ENCODE measurements at places on chromosomes 7 and 10.

DNA sequence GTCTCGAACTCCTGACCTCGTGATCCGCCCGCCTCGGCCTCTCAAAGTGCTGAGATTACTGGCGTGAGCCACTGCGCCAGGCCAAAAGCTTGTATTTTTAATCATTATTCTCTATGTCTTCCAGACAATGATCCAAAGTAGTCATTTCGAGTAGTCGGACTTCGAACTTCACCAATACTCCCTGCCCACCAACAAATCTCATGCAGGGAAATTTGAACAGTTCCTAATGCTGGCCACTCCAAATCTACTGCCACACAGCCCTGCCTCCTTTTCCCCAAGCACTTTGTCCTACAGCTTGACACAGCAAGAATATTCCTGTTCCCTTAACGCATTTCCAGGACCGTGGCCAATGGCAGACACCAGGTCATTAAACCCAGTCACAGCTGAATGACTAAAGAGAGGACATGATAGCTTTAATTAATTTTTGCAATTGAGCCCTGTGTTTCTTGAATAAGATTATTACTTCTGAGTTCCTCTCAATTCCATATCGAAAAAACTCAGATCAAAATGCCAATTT, 142.3 kb upstream of the NRP1 start:
- DNase-seq: no peak

DNA sequence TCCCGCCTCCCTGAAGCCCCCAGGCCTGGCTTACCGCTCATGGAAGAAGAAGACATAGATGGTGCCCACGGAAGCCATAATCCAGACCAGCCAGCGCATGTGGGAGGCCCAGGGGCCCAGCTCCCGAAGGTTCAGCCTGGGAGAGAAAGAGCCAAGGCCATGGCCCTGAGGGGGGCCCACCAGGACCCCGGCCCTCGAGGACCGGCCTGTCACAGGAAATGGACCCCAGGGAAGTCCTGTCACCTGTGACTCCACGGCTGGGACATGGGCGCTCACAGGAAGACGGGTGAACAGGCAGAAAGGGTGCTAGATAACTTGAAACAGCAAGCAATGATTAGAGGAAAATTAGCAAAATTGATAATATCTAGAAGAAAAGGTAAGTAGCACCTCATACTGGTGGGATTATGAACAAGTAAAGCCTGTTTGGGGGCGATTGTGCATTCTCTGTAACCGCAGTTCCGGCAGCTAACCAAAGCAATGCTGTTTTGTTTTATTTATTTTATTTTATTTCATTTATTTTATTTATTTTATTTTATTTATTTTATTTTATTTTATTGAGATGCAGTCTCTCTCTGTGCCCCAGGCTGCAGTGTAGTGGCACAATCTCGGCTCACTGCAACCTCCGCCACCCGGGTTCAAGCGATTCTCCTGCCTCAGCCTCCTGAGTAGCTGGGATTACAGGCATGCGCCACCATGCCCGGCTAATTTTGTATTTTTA, 27.8 kb upstream of the RADIL start:
- no peak for DNase-seq

- DNase-seq: no peak
Measured at GRCh38 chr7:155198901-155199845, 98.5 kb upstream of the INSIG1 start.

DNA sequence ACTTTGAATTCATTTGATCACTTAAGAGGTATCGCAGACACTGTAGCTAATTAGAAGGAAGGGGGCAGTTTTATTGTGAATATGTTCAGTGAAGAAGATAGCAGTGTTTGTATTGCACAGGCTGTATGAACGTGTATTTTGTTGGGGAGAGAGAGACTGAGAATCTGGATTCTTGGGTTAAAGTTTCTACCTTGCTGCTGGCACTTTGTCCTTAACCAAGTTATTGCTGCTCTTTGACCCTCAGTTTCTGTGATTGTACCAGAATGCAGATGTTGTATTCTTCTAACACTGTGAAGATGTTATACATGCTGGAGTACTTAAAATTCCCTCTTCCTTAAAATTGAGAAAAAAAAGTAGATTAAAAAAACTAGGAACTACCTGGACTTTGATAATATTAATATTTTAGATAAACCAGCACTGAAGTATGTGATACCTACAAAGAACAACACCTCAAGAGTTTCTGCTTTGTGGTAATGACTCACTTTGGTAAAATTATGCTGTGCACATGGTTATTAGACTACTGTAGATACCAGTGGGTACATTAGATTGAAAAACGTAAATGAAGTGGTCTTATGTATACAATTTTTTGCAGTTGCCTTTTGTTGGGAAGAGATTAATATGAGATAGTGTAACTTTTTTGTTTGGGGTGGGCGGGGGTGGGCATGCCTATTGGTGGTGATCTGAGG, 321.3 kb downstream of the AUTS2 start:
- DNase-seq: no peak

DNA sequence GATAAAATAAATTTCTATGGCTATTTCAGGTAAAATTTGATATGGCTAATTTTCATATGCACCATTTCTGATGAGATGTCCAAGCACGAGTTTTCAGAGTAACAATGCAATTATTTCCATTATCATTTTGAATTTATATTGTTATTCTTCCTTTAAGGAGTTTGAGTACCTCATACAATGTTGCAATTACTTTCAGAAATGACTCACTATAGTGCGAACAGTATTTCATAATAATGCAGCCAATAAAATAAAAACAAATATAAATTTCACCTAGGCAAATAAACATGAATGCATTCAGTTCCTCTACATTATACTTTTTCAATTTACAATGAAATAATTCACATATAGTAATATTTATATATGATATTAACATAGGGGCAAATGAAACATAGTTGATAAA, 78.8 kb upstream of the LRRN3 start:
- no peak for DNase-seq

GRCh38 chr10:80158598-80159127, 26.1 kb downstream of the PLAC9 start:
- peak; percentile 91 for DNase-seq

- DNase-seq: no peak
Measured at GRCh38 chr7:25742316-25742715, 409.7 kb upstream of the NFE2L3 start.

GRCh38 chr10:18216482-18216881, 76.3 kb downstream of the CACNB2 start:
- no peak for DNase-seq

- DNase-seq: no peak
Measured at GRCh38 chr7:156979711-156980110, 30.2 kb downstream of the NOM1 start.

GRCh38 chr10:93438613-93439253, 43.4 kb downstream of the MYOF start:
- DNase-seq: peak; percentile 47

DNA sequence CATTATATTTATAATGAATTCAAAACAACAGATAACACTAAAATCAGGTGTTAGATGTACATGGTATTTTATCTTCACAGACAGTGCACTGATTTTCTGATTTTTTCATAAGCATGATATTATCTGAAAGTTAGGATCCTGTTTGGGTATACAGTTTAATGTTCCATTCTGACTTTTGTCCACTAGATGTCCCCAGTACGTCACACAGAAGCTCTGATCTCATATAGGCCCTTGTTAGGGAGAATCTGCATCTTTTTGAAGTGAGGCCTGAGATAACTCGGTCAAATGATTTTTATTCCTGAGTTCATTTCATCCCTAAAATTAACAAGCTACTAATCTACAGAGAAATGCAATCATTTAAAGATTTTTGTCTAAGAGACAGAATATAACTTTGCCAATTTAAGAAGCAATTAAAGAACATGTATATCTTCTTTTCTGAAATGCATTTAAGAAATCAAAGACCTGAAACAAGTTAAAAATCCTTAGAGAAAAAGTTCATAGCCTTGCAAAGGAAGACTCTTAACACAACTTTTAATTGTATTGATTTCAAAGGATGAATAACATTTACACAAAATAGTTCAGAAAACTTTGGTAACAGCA, 72.0 kb upstream of the TES start:
- DNase-seq: no peak

GRCh38 chr7:88664630-88665233, 94.8 kb upstream of the ZNF804B start:
- no peak for DNase-seq

GRCh38 chr7:83648464-83649241, at the start of gene SEMA3E:
Gene SEMA3E (minus strand): TSS chr7:83649139.
- peak; percentile 51 for DNase-seq

GRCh38 chr7:91554883-91555282, 290.6 kb downstream of the FZD1 start:
- DNase-seq: no peak

GRCh38 chr7:101169838-101170551, 4.6 kb upstream of the VGF start:
- peak; percentile 75 for DNase-seq

DNA sequence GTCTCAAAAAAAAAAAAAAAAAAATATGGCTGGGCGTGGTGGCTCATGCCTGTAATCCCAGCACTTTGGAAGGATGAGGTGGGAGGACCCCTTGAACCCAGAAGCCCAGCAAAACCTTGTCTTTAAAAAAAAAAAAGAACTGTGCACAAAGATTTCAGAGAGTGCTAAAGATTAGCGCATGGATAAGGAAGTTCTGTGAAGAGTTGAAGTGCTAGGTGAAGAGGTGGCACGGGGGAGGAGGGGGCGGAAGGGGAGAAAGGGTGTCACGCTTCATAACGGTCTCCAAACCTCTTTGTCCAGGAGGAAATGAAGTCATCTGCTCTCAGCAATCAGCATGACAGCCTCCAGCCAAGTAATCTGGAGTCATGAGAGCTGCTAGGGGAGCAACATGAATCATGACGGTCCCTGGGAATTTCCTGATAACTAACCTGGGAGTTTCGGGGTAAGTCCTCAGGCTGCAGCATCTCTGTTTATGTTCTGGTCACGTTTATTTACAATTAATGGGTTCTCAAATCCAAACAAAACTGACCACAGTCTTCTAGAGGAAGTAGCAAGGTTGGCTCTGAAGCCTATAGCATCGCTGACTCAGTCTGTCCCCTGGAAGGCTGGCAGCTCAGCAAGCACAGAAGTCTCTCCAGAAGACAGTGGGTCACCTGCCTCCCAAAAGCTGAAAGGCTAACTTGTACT, 1.9 kb upstream of the PLAU start:
- peak; percentile 55 for DNase-seq

DNA sequence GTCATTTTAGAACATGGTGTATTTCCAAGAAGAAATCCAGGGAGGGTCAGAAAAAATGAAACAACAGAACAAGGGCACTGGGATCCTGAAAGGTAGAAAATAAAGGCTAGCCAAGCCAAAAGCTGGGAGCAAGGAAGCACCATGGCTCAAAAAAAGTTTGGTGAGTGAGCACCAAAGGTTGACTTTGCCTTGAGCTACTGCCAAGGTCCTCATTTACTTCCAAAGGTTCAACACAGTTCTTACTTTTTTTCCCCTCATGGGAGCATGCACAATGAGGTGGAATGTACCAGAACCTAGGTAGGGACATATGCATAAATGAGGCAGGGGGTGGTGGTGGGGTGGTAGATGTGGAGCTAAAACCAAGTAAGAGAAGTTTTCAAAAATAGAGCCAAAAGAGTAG, 182.8 kb downstream of the CPEB3 start:
- no peak for DNase-seq

DNA sequence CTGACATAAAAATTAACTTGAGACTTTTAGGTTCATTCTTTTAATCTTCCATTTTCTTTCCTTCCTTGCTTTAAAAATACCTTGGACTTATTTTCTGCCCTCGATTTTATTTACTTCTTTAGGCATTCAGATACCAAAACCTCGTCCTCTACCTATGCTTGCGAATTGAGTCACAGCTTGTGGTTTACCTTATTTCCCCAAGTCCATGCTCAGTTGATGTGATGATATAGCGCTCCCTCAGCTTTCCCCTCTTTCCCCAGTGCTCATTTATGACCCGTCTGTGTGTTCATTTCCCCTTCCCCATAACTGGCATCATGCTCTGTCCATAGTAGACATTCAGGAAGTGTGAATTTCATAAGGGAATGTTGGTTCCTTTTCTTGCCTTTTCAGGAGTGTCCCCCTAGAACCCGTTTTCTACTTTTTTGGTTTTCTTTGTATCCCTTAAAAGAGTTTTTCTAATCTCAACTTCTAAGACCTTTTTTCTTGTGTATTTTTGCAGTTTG, 19.1 kb upstream of the PRKRIP1 start:
- DNase-seq: no peak

DNA sequence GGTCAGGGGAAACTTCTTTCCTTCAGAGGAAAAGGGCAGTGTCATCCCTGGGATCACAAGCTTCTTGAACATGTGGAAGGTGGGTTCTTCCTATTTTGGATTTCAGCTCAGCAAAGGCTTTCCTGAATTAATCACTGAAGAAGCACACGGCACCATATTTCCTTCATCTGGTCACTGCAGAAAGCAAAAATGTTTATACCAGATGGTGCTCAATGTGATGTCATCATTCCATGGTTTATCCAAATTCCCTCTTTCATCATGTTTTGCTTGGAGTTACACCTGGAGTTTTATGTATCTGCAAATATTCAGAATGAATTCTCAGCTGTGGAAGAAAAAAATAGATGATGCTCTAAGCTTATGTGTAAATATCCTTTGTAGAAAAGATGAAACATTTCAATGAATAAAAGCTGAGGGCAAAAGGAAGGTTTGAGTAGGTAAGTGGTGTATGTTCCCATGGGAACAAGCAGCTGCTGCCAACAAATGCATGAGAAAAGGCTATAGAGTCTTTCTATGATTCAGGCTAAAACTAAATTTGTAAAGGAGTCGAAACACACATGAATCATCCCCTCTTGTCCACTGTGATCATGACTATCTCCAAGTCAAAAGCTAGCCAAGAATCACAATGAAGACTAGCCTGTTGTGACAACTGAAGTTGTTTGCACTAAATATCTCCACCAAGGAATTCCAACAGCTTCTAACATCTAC, 26.9 kb upstream of the BPGM start:
- no peak for DNase-seq

GRCh38 chr10:51000976-51001375, 73.3 kb upstream of the PRKG1 start:
- DNase-seq: no peak

GRCh38 chr7:82945056-82945455, 217.6 kb downstream of the PCLO start:
- no peak for DNase-seq

DNA sequence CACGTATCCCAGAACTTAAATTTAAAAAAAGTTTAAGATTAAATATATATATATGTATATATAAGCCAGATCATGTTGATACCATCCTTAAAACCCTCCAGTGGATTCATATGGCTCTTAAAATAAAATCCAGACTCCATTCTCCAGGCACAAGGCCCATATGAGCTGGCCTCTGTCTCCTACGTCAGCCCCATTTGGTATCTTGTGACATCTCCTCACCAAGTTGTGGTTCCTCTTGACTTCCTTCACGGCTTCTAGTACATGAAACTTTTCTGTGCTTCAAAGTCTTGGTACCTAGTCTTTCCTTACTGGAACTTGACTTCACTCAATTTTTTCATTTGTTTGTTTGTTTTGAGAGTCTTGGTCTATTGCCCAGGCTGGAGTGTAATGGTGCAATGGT, 61.3 kb downstream of the PRLHR start:
- no peak for DNase-seq

GRCh38 chr7:73395538-73396503, 37.8 kb upstream of the FZD9 start:
- peak; percentile 37 for DNase-seq

- DNase-seq: no peak
Measured at GRCh38 chr7:50646069-50646468, 80.9 kb upstream of the DDC start.
